ENCODE measurements at places on chromosomes 2 and 18. TPM values are rescaled to one million over a fixed set of nuclear protein-coding genes. Genes with fewer than 3 reads are reported as not detected.

DNA sequence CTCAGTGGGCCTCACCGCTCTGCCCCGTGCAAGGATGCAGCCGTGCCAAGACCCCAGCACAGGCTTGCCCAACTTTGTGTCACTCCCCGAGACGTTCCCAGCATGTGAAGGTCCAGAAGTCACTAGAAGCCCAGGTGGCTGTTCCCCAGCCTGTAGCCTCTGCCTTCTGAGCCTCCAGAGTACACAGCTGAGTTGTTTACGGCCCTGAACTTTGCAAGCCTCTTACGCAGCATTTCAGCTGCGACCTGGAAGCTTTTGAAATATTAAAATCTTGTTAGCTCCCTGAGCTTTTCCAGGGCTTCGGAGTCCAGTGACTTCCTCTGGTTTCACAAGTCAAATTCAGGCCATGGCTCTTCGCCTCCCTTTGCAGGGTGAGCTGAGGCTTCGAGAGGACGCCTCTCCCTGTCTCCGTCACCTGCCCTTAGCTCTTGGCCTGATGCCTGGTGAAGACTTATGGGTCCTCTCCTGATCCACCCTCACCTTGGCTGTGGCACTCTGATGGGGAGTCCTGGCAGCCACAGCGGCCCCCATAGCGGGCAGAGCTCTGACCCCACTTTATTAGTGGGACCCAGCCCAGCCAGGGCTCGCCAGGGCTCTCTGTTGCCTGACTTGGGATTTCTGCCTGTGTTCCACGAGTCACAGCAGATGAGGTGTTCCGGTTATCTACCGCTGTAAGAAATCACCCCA lies 76.5 kb upstream of the HPCAL1 start:
- no peak for DNase-seq

Gene DTNA
- total RNA-seq: 12.8 TPM

Gene LOXHD1
- not detected for total RNA-seq

Gene SOS1
- total RNA-seq: 30.9 TPM

DNA sequence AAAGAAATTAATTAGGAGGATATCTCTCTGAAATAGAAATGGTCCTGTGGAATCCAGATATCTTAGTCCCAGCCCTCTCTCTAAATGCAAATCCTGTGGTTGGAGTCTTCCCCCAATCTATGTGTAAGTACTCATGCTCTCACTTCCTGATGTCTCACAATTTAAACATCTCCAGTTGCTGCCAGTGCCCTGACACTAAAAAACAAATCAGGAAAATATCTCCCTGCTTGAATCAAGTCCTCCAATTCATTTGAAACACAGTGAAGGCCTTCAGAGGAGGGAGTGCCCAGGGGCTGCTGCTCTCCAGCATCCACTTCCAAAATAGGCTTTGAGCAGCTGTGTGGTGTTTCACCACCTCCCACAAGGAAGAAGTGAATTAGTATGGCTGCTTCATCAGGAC lies 413.8 kb downstream of the RAD51AP2 start:
- peak; percentile 15 for DNase-seq

Gene FEV
- total RNA-seq: not detected

DNA sequence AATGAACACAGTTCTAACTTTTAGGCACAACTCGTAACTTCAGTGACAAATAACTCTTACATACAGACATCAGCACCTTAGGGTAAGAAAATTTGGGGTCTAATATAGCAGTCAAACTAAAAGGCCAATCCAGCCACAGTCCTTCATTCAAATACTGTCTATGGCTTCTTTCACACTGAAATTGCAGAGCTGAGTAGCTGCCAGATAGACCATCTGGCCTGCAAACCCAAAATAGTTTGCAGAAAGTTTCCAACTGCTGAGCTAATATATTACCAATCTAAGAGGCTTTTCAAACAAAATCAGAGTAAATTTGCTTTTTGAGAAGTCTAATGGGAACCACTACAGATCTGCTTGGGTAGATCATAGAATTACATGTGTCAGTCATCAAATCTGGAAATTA lies 183.4 kb downstream of the GALR1 start:
- no peak for DNase-seq
